Hippocampal formation (tissue), 2 donors: ENCODE measurements at places on chromosomes 1 and 21.

DNA sequence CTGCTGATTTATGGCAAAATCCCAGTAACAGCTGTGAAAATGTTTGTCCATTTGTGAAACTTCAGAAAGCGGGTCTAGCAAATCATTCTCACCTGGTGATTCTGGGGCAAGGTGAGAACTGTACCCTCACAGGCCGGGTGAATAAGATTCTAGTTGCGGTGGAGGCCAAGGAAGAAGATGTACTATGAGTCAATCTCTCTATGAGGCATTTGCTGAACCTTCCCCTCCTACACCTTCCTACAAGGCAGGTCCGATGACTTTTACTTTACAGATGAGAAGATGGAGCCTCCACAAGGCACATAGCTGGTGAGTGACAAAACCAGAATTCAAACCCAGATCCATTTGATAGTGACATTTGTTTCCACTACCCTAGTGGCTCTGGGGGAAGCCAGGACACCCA lies 72.7 kb downstream of the BACH1 start:
- DNase-seq, result no peak

GRCh38 chr1:228770779-228771223 lies 35.5 kb downstream of the RHOU start:
- no peak for DNase-seq

DNA sequence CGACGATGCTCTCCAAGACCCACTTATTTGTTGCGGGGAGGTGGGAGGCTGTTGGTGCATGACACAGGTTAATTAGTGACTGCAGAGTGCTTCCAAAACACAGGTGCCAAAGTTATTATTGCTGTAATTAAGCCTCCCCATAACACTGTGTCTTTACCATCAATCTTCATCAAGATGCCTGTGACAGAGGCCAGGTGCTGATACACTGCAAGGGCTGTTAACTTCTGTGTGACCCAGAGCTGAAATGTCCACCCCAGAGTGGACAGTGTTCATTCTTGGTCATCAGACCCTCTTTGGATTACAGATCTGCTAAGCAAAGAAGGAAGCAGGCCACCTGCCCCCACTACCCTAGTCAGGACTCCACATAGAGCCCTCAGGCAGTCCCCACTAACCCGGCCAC lies 55.5 kb downstream of the CAPN8 start:
- no peak for DNase-seq

DNA sequence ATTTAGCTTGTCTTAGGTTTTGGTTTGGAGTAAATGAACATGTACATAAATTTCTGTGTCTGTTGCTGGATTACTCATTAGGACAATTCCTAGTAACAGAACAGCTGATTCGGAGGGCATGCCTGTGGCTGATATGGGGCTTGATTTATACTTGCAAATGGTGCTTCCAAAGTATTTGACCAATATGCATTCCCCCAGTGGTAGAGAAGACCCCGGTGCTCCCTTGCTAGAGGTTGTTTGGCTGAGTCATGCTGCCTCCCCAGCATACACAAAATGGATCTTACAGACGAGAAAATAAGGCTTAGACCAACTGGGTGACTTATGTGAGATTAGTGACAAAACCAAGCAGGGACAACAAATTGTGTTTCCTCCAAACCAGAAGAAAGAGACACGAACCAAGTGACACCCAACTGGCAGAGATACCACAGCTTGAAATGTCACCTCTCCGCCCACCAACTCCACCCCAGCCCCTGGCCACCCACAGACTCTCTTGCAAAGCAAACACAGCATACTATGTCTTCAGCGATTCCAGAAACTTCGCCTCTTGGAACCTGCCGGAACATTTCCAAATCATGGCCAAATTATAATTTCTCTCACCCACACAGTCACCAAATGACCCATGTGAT lies 75.9 kb upstream of the ETS2 start:
- no peak for DNase-seq

DNA sequence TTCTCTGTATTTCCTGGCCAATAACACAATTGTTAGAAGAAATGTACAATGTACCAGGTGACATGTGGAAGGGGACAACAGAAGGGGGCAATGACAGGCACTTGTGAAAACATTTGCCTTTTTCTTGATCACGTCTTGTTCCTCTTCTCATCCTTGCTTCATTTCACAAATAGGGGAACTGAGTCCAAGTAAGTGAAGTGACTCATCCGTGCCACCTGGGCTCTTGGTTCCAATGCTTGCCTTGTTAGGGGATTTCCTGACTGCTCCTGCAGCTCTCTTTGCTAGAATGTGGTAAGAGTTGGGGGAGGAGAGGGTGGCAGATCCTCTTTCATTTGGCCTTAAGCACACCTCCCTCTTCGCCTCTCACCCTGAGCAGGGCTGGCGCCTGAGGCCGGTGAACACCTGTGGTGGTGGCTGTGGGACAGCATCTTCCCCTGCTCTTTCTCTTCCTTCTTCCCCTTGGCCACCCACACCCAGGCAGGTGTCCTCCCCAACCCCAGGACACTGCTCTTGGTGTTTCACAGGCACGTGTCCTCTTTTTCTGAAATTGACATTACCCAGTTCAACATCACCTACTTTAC lies 2.2 kb upstream of the RHEX start:
- DNase-seq, result no peak

DNA sequence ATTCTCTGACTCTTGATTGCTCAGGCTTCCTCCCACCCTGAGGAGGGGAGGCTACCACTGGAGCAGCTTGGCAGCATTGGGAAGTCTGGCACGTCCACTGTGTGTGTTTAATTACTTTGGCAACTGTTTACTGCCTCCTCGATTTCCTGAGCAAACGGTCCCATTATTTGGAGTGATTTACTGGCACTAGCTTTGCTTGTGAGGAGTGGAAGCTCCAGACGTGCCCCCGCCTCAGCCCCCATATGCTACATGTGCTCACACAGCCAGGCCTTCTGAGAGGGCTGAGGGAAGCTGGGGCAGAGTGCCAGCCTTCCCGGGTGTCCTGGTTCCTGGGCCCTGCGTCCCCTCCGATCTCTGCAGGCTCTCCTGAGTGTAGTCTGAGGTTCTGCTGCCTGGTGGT lies 306.2 kb downstream of the PTPRU start:
- DNase-seq, result no peak

- peak; percentile 76 for DNase-seq
Observed at GRCh38 chr21:32334980-32335531, 36.4 kb downstream of the MRAP start.

DNA sequence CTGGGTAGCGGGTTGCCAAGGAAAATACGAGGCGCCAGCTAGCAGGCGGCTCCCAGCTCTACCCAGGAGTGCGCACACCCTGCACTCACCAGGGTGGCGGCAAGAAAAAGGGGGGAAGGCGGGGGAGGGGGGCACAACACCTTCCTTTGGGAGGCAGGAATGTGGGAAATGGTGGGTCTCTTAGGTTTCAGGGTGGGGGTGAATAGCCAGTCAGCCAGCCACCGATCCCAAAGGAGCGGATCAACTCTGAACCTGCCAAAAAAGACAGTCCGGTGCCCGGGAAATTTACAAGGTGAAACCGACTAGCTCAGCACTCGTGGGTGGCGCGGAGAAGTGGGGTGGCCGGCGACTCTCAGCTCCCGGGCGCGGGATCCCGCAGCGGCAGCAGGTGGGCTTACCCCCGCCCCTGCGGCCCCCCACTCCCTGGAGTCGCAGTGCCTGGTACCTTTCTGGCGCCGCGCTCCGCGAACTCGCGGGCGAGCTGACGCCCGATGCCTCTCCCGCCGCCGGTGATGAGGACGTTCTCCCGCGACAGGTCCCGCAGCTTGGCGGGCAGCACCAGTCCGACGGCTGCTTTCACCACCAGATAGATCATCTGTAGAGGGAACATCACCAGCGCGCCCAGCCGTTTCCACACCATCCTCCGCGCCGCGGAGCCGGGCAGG lies 1.2 kb downstream of the DHRS3 start:
- no peak for DNase-seq

DNA sequence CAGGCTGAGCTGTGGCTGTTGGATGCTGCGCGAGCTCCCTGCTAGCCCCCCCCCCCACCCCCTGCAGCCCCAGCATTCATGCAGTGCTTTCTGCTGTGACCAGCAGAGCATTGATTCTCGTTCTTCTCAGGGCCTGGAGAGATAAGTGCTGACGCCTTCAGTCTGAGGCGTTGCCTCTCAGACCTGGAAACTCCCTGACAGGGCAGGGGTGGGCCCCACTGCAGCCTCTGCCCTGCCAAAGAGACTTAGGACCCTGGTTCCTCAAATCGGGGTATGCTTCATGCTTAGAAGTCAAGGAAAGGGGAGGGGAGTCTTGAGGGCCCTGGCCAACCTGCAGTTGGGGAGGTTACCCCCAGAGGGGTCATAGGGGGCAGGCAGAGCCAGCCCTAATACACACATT lies 38.5 kb downstream of the PTPRF start:
- no peak for DNase-seq

DNA sequence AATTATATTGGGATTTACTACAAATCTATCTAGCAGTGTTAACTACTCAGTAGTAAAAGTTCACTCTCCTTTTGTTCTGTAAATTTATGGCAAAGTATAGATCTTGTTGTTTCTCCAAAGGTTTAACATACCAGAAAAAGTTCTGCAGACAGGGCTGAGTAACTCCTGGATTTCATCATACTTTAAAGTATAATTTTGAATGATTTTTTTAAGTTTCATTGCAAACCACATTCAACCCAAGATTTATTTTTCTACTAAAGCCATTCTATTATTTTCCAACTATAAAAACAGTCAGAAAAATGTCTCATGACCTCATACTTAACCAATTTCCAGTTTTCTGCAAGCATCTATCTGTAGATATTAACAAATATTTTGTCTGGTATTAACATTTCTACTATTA lies 585.8 kb upstream of the ZRANB2 start:
- DNase-seq, result no peak

GRCh38 chr1:66563941-66564630 lies 30.1 kb downstream of the SGIP1 start:
- no peak for DNase-seq

DNA sequence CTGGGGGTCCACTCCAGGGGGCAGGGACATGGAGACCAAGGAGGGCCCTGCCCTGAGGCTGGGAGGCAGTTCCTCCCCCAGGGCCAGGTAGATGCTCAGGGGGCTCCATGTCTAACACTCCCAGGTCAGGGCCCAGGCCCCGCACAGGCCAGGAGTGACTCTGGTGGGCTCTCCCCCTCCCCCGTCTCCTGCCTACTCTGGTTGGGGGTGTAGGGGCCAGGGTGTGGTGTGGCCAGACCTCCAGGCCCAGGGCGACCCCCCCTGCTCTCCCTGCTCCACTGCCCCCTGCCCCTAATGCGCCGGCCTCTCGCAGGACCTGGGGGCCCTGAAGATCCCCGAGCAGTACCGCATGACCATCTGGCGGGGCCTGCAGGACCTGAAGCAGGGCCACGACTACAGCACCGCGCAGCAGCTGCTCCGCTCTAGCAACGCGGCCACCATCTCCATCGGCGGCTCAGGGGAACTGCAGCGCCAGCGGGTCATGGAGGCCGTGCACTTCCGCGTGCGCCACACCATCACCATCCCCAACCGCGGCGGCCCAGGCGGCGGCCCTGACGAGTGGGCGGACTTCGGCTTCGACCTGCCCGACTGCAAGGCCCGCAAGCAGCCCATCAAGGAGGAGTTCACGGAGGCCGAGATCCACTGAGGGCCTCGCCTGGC lies 19.7 kb upstream of the CCDC27 start:
- DNase-seq, result no peak

GRCh38 chr1:79469139-79469538 lies 462.6 kb upstream of the ADGRL4 start:
- no peak for DNase-seq

DNA sequence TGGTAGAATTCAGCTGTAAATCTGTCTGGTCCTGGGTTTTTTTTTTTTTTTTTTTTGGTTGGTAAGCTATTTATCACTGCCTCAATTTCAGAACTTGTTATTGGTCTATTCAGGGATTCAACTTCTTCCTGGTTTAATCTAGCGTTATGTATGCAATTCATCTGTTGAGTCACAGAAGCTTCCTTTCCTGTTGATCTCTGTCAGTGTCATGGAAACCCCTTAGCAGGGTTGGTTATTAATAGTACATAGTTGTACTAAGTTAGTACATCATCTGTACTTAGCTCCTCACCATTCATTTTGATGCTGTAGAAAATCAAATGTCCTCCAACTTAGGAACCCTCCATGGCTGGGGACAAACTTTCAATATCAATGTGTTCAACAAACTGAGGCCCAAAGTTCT lies 51.0 kb upstream of the BARHL2 start:
- no peak for DNase-seq

- peak; percentile 23 for DNase-seq
Observed at GRCh38 chr1:96482616-96483015, 239.0 kb upstream of the PTBP2 start.

- DNase-seq, result no peak
Observed at GRCh38 chr1:184630679-184631060, 124.0 kb downstream of the EDEM3 start.

GRCh38 chr1:109398343-109399225 lies 866 bp upstream of the SORT1 start:
- no peak for DNase-seq
